ENCODE measurements at places on chromosomes 12 and 14.

DNA sequence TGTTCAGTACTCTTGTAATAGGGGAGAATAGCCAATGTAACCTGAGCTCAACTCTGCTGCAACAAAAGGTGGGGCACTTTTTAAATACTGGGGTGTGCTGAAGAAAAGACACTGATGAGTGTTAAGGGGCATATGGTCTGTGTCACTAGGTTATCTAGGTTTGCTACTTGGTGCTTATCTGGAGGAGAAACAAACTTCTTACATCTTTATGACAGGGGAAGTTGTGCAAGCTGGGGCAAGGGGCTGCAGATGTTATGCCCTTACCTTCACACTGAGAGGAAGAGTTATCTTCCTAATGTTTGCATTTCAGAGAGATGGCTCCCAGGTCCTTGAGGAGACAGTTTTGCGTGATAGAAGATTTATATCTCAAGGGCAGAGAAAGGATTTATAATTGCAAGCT lies 90.9 kb upstream of the PKP2 start:
- no peak for DNase-seq

DNA sequence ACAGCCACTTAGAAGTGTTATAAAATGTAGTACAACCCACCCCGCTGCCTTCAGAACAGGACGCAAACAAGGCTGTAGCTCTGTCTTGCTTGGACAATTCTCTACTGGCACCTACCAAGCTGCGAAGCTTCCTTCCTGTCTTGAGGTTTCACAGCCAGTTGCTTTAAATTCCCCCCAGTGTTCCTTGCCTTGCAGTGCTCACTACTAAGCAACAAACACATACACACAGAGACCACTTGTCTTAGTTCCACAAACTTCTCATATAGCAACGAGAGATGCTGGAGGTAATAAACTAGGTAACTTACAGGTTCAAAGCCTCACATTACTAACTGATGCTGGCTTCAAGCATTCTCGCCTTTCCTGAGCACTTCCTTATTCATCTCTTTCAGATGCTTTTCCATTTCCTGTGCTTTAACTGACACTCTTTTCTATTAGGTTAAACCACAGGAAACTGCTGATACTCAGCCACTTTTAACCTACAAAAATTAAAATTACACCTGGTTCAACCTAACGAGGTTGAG lies 91.5 kb upstream of the PTGDR start:
- no peak for DNase-seq

DNA sequence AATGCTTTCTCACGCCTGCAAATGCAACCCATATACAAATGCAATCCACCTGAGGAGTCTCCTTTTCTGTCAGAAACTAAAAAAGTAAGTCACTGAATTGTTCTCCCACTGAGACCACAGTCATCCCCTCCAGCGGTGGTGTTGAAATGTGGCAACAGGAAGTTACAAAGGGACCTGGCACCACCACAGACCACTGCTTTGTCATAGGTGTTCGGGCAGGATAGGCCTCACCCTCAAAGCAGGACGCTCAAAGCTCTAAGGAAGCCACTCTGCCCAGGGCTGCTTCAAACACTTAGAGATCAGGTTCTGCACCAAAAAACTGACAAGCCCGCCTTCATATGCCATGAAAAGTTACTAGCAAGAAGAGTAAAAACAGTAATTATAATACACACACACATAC lies 11.3 kb downstream of the PHLDA1 start:
- DNase-seq = no peak

GRCh38 chr14:92316937-92317336 lies 6.0 kb upstream of the SLC24A4 start:
- no peak for DNase-seq

- peak; percentile 71 for DNase-seq
Observed at GRCh38 chr14:56115976-56116893, 2.0 kb upstream of the PELI2 start.

- no peak for DNase-seq
Observed at GRCh38 chr12:126976579-126976978, 1290.4 kb upstream of the TMEM132C start.

- DNase-seq = no peak
Observed at GRCh38 chr14:93764211-93764659, 24.1 kb downstream of the PRIMA1 start.

- no peak for DNase-seq
Observed at GRCh38 chr14:80634106-80634758, 307.3 kb downstream of the CEP128 start.

GRCh38 chr14:21103411-21103709 lies 2.5 kb downstream of the TMEM253 start:
- no peak for DNase-seq
